ENCODE measurements at places on chromosomes 12 and 14.

DNA sequence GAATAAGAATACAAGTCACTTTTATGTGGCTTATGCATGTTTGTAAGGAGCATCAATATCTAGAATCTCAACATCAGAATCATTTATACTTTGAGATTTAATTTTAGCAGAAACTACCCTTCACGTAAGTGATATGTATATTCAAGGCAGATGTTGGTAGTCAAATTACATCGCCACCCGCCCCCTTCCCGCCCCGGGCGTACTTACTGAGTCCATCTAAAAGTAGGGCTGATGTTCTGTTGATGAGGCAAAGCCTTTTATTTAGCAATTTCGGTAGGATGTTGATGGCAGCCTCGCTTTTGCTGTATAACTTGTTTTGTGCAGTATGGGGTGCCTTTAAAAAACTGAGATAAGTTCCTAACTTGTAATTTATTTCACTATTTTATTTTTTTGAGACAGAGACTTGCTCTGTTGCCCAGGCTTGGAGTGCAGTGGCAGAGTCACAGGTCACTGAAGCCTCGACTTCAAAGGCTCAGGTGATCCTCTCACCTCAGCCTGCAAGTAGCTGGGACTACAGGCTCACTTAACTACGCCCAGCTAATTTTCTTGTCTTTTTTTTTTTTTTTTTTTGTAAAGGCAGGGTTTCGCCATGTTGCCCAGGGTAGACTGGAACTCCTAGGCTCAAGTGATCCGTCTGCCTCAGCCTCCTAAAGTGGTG, 30.8 kb downstream of the KTN1 start:
- no peak for DNase-seq

GRCh38 chr12:9906873-9907272, 25.3 kb downstream of the CLEC2A start:
- no peak for DNase-seq

DNA sequence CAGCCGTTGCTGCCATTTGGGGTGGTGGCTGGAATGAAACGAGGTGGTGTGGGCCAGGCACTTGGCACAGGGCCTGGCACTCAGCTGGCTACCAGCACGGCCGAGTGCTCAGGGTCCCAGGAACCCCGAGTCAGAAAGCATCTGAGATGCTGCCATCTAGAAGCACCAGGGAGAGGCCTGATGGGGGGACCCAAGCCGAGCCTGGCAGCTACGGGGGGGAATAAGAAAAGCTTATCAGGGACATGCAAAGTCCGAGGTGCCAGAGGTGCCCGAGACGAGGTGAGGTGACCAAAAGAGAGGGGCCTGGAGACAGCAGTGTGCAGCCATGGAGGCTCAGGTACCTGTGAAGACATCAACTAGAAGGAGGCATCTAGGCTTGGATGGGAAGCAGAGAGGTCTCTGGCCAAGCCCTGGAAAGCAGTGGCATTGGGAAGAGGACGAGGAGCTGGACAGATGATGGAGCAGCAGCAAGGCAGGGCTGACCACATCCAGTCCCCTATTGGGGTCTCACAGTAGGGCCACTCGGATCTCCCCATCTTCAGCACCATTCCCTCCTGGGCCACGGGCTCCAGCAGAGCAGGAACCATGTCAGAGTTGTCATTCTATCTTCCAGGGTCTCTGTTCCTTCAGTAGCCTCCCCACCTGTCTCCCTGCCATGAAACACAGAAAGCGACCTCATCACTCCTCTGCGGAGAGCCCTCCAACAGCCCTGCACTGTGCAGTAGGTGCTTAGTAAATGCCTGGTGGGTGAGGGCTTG, 59.3 kb upstream of the DIO3 start:
- no peak for DNase-seq

DNA sequence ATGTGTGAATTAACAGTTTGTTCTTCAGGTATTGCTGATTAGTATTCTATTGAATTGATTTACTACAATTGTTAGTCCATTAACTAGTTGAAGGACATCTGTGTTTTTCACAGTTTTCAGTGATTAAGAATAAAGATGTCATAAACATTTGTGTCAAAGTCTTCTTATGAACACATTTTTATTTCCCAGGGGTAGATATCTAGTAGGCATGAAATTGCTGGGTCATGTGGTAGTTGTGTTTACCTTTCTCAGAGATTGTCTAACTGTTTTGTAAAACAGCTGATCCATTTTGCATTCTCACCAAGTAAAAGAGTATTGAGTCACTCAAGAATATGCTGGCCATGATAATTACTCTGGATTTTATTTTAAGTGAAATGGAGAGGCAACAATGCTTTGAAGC, 1145.3 kb downstream of the FSCB start:
- DNase-seq = no peak

DNA sequence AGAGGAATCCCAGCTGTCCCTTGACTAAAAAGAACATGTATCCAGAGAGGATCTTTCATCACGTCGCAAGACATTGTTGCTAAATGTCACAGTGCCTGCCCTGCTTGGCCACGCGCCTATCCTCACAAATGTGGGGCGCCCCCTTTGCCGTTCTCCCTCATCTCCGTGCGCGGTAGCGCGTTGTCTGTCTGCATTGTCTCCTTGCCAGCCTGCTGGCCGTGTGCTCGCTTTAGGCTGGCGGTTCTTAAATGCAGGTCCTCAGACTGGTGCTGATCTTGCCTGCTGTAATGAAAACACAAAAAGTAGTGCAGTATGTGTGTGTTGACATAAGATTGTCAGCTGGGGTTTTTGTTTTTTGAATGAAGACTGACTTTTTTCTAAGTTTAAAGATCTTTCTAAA, 198.2 kb upstream of the RGS6 start:
- no peak for DNase-seq

DNA sequence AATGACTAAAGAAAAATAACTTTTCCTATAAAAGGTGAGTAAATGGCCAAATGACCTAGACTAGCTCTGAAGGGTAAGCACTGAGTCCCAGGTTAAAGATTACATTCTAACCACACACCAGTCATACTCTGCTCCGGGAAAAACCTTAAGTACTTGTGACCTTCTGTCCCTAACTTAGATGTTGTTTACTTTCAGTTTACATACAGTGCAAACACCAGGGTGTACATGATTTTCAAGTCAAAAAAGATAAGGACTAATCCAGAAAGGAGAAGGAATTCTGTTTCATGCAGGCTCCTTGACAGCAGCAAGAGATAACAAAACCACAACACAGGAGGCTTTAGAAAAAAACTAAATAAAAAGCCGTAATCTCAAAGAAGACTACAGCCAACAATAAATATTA, 174.2 kb downstream of the PPM1H start:
- DNase-seq = no peak
